Activated CD4-positive, alpha-beta memory T cell treated with anti-CD3 and anti-CD28 coated beads for 36 hours (primary cell): ENCODE measurements at places on chromosomes 1 and 21. TPM values are rescaled to one million over a fixed set of nuclear protein-coding genes. Genes with fewer than 3 reads are reported as not detected.

GRCh38 chr1:24966724-24967346 is 36.8 kb upstream of the RUNX3 start:
- peak; percentile 94 for DNase-seq
- peaks cover 79% of the 10 kb centered on the region for H3K4me1 ChIP-seq
- H3K27ac ChIP-seq, result peak overlapping the region; percentile 97
- H3K4me3 ChIP-seq, result peak overlapping the region; percentile 32
- no peaks in the 10 kb centered on the region for H3K27me3 ChIP-seq

GRCh38 chr1:87224201-87224600 is 104.5 kb upstream of the LMO4 start:
- no peak overlapping the region for H3K4me3 ChIP-seq
- no peaks in the 10 kb centered on the region for H3K27me3 ChIP-seq

GRCh38 chr1:183129921-183130690 is 56.0 kb upstream of the LAMC2 start:
- H3K36me3 ChIP-seq, result no peaks in the 10 kb centered on the region
- no peaks in the 10 kb centered on the region for H3K27me3 ChIP-seq
- no peaks in the 10 kb centered on the region for H3K4me1 ChIP-seq
- H3K4me3 ChIP-seq, result no peak overlapping the region

The LDLRAP1 gene
- total RNA-seq, result 11.9 TPM

The FAM76A gene
- total RNA-seq, result 11.8 TPM

The C1orf198 gene
- 6.4 TPM for total RNA-seq

The LCE1D gene
- not detected for total RNA-seq

The CAMK2N1 gene
- total RNA-seq, result 0.87 TPM
